Renal cortical epithelial cell (primary cell): ENCODE measurements at places on chromosomes 4 and X. TPM values are rescaled to one million over a fixed set of nuclear protein-coding genes. Genes with fewer than 3 reads are reported as not detected.

The SMARCAD1 gene
- 44.3 and 59.4 TPM in 2 replicates for total RNA-seq

The TBC1D9 gene
- 37.5 and 70.1 TPM in 2 replicates for total RNA-seq

The PPA2 gene
- 117 and 129 TPM in 2 replicates for total RNA-seq

The FGFR3 gene
- 1.4 and 3.7 TPM in 2 replicates for total RNA-seq

The CXCL8 gene
- 110 and 1,468 TPM in 2 replicates for total RNA-seq

The FHL1 gene
- total RNA-seq = 19.3 and 86.2 TPM in 2 replicates

- DNase-seq = no peak
Observed at GRCh38 chrX:437661-438390, 51.1 kb upstream of the PPP2R3B start.

GRCh38 chr4:26433556-26433955, 56.7 kb downstream of the CCKAR start:
- DNase-seq = no peak

DNA sequence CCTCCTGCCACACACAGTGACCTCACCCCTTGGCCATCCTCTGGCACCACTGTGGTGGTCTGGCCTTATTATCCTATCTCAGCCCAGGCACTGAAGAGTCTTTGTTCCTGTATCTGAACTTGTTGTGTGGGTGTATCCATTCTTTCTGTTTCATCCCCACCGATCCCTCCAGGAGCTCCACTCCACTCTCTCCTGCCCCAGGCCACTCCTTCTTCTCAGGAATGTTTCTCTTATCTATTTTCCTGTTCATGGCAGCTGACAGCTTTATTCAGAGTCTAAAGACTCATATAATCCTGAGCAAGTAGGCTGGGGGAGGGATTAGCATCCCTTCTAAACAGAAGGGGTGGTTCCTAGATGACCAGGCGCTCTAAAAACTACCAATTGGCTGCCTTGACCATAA, 150.0 kb downstream of the ANAPC10 start:
- DNase-seq = no peak

- DNase-seq = no peak
Observed at GRCh38 chr4:168771251-168771650, 238.8 kb downstream of the CBR4 start.

- no peak for DNase-seq
Observed at GRCh38 chr4:137627739-137628460, 95.6 kb upstream of the PCDH18 start.

DNA sequence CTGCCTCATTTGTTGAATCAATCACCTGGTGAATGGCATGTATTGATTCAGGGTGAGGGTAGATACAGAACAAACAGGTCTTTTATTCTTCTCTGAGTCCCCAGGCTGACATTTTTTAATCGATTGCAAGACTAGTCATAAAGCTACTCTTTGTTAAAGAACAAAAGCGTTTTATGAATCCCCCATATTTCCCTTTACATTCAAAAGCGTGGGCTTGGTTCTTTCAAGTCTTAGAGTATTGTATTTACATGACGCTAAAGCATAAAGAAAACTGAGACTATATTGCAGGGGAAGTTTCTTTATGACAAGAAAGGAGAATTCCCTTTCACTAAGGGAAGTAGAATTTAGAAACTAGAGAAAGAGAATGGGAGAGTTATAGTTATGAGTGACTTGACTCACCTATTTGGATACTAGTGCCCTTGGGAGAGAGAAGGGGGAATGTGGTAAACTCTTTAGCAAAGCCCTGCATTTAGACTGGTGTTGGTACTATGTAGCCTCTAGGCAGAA, 69.3 kb upstream of the PDE5A start:
- DNase-seq = no peak

DNA sequence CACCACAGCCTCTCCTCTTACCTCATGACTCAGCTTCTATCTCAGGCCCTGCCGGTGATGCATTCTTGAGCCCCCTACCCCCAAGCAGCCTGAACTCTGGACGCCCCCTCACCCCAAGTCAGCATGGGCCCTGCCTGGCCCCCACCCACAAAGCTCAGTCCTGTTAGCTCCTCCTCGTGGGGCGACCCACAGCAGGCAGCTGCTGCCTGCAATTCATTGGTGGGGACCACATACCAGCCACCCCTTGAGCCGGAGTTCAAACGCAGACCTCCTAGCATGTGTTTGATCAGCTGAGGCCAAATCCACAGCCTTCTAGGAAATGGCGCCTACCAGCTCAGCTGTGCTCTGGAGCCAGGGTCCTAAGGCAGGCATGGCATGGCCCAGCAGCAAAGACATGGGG, 111.8 kb downstream of the EFNB1 start:
- DNase-seq = no peak

DNA sequence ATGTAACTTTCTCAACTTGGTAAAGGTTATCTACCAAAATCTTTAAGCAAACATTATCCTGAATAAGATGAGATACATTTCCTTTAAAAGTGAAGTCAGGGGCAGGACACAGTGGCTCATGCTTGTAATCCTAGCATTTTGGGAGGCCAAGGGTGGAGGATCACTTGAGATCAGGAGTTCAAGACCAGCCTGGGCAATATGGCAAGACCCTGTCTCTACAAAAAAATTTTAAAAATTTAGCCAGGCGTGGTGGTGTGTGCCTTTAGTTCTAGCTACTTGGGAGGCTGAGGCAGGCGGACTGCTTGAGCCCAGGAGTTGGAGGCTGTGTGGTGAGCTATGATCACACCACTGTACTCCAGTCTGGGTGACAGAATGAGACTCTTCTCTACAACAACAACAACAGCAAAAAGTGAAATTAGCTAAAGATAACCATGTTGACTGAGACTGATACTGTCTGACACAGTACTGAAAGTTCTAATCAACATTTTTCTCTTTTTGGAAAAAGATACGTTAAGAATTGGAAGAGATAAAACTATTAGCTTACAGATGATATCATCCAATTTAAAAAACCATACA, 4.9 kb downstream of the DCAF16 start:
- DNase-seq = no peak

GRCh38 chr4:951594-952468, 19.6 kb downstream of the TMEM175 start:
- DNase-seq = no peak

DNA sequence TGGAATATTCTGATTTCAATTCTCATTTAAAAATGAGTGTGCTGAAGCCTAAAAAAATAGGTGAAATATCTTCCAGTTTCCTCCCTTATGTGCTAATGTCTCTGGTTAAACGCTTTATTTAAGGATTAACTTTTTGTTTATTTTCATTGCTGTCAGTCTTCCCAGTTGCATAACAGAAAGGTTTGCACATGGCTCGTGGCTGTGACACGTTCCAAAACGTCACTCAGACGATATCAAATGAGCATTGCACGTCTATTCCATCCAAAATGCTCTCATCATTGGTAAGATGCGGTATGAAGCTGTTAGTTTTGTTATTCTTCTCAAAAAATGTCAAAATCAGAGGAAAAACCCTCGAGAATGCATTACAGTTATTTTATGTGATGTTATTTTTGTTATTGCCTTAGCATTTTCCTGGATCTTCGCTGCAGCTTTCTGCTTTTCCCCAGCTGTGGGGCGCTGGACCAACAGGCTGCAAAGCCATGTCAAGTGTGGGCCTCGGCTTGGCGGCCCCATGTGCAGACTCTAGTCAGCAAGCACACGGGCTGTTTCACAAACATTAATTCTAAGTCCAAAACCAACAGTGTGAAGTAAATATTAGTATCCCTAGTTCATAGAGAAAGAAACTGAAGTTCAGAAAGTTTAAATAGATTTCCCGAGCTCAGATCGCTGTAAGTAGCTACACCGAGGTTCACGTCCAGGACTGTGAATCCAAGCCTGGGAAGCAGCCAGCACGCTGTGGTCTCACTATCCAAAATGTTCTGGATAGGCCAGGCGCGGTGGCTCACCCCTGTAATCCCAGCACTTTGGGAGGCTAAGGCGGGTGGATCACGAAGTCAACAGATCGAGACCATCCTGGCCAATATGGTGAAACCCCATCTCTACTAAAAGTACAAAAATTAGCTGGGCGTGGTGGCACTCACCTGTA, 793.4 kb upstream of the FRG1 start:
- no peak for DNase-seq

- no peak for DNase-seq
Observed at GRCh38 chr4:157564771-157565170, 344.2 kb downstream of the GRIA2 start.
